ENCODE measurements at places on chromosomes 7 and 10.
A peak's percentile ranks its signal among the peaks of the same experiment; 100 is the strongest.

DNA sequence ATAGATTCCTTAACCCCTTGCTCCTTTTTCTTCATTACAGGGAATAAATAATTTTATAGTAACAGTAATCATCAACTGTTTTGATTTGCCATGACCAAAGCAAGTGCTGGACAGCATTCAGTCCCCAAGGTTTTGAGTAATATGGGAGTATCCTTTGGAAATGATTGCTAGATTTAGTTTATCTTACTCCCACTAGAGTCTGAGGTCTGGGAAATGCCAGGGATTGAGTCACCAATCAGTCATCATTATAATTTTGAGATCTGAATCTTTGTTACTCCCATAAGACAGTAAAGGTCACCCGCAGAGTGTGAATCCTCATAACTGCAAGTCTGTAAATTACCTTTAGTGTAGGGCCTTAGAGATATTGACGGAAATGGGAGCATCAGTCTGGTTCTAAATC is 133.7 kb upstream of the SEMA3E start:
- DNase-seq = no peak

- peak; percentile 37 for DNase-seq
Measured at GRCh38 chr10:77165445-77166208, 472.0 kb downstream of the KCNMA1 start.

- DNase-seq = no peak
Measured at GRCh38 chr7:105596866-105597265, 15.6 kb upstream of the EFCAB10 start.

GRCh38 chr10:93309062-93309461 is 173.1 kb downstream of the MYOF start:
- DNase-seq = no peak

- no peak for DNase-seq
Measured at GRCh38 chr10:131519723-131520605, 208.4 kb upstream of the TCERG1L start.

- DNase-seq = no peak
Measured at GRCh38 chr10:65903620-65904019, 1022.2 kb upstream of the LRRTM3 start.

All from large intestine (tissue), 12 donors.